ENCODE measurements at places on chromosomes 6 and 20.

DNA sequence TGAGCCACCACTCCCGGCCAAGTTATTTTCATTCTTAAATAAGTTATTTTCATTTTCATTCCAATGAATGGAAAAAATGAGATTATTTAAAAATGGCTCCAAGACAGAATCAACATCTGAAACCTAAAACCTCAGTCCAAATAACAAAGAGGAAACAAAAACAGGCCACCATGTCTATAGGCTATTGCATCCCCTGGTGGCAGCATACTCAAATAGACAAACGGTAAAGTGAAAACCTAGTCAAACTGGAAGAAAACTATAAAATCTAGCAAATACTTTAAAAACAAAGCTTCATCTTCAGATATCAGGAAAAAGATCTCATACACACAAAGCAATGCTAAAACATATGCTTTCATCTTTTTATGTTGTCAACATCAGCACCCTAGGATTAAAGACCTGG is 20.9 kb downstream of the IL17A start:
- DNase-seq = no peak

GRCh38 chr6:43261198-43261597 is 17.9 kb downstream of the TTBK1 start:
- no peak for DNase-seq

- DNase-seq = no peak
Measured at GRCh38 chr6:155040154-155040553, 45.0 kb downstream of the TIAM2 start.

DNA sequence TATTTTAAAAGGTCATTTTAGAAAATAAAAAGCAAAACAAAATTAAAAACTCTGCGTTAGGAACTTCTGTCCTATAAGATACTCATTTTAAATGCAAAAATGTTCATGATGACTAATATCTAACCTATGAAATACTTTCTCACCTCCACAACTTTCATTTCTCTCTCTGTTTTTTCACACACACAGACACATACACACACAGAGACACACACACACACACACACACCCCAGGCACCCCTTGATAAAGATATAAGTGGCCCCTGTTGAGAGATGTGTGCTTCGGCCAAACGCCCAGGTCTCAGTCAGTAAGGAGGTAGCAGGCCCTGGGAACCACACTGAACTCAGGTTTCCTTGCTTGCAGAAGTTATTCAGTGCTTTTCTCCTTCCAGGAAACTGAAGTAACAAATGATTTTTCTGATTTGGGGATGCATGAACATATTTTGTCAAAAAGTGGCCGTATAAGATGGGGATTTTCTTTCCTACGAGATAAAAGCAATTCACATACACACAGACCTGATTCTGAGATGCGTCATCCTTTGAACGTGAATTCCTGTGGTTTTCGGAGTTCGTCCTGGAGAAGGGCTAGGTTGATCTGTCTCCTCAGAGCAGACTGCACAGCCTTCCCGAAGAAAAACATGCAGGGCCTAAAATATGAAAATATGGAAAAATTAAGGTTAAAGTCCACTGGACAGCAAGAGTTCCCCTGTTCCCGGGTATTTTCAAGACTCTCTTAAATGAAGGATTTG is 306.8 kb upstream of the FOXQ1 start:
- DNase-seq = no peak

GRCh38 chr6:72783035-72783434 is 161.2 kb downstream of the KCNQ5 start:
- DNase-seq = no peak

DNA sequence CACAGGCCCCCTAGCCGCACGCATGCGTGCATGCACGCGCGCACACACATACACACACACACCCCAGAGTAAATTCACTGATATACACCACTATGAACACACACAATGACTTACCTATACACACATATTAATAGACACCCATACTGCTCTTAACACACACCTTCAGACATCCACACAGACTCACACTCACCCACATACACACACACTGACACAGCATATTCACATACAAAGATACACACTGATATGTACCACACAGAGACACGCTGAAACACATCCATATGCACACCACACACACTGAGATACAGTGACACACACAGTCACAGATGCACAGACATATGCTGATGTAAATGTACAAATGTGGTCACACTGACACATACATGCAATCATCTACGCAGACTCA is 5.6 kb downstream of the SGK2 start:
- DNase-seq = no peak

GRCh38 chr20:16918366-16918765 is 170.2 kb downstream of the OTOR start:
- DNase-seq = no peak

- no peak for DNase-seq
Measured at GRCh38 chr6:115271434-115271833, 789.3 kb downstream of the FRK start.

GRCh38 chr20:51402201-51402600 is 140.3 kb downstream of the NFATC2 start:
- DNase-seq = peak; percentile 9

DNA sequence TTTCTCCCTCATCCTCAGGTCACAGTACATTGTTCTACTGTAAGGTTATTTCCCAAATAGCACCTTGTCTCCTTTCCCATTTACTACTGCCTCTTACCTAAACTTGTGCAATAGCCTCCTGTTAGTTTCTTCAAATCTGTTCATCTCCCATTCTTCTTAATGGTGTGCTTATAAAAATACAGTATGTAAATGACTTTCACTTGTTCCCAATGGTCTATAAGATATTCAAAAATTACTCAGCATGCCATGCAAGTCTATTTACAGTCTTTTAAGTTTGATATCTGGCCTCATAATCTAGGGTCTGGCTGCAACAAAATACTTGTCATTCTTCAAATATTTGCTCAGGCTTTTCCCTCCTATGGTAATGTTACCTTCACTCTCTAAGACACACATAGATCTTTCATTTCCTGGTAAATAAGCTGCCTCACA is 31.5 kb upstream of the RHAG start:
- no peak for DNase-seq

- no peak for DNase-seq
Measured at GRCh38 chr20:32943490-32944052, 60.7 kb downstream of the SUN5 start.

- DNase-seq = no peak
Measured at GRCh38 chr6:43969158-43969981, 157.9 kb downstream of the MRPL14 start.

DNA sequence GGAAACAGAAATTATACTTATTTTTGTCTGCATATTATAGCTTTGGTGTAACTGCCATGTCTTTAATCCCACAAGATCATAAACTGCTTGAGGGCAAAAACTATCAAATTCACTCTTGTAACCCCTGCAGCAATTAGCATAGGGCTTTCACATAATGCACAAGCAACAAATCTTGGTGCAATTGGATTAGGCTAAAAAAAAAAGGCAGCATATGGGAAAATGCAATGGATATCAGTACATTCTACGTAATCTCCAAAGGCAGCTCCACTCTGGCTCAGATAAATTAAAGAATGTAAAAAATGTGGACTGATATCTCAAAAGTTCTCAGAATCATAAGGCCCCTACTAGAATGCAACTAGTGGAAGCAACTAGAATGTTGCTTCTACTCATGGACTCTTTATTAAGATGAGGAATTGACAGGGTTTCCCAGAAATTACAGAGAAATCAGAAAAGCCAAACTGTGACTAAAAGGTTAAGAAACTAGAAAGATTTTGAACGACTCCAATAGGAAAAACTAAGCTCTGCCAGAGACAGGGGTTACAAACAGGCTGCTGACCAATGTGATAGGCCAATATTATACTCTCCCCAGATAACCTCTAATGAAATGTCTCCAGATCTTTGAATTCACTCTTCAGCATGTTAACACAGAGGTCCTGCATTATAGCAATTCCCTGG is 55.0 kb downstream of the FILIP1 start:
- no peak for DNase-seq

GRCh38 chr6:166112580-166112979 is 55.1 kb downstream of the TBXT start:
- DNase-seq = peak; percentile 40

DNA sequence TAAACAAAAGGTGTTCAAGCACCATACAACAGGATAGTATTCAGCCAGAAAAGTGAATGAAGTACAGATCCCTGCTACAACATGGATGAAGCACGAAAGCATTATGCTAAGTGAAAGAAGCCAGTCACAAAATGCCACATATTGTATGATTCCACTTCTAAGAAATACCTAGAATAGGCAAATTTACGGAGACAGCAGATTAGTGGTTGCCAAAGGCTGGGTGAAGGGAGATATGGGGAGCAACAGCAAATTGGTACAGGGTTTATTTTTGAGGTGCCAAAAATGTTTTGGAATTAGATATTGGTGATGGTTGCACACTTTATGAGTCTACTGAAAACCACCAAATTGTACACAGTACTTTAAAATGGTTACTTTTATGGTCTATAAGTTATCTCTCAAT is 23.2 kb downstream of the MAP3K5 start:
- DNase-seq = no peak

- DNase-seq = no peak
Measured at GRCh38 chr6:22926790-22927354, 357.5 kb downstream of the HDGFL1 start.

DNA sequence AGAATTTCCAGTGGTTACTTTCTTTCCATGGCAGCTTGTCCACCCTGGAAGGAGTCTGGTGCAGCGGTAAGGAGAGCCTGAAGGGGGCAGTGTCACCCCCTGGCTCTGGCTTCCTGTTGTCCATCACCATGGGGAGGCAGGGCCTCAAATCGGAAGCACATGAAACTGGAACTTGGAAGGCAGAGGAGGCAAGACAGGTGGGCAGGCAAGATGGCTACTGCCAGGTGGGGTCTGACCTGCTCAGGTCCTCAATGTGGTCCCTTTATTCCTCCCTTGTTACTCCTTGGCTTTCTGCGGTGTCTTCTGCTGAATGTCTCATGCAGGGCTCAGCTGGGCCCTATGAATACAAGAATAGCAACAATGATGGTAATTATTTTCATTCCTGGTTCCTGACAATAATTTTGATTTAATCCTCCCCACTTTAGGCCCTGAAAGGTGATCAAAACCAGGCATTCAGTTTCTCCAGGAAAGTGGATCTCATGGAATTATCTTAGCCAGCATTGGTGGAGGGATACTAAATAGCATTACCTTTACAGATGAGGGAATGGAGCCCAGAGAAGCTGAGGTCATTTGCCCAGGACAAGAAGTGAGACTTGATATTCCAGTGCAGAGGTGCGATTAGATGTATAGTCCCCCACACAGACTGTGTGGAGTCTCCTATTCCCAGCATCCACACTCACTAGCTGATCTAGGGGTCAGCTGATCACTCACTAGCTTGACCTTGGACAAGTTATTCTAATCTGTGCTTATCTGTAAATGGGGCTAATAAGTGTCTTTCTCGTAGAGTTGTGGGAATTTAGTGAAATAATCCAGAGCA is 17.6 kb upstream of the SNAI1 start:
- DNase-seq = no peak

All from DMS153 (cell line).